ENCODE measurements at places on chromosomes 7 and 10.
A peak's percentile ranks its signal among the peaks of the same experiment; 100 is the strongest.

GRCh38 chr7:36006636-36007229, 146.3 kb upstream of the EEPD1 start:
- DNase-seq = no peak

DNA sequence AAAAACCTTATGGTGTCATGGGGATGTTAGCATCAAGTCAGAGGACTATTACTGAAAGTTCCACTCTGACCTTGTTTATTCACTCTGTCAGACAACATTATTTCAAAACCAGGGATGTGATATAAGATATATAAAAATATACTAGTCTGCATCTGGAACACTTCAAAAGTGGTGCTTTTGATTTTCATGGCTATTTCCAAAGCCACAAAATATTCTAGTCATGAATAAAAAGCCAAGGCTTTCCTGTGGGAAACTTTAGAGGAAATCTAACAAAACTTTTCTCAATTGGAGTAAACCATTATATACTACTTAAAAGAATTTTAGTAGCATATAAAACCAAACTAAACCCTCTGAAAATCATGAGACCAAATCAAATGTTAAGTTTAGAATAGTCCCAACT, 205.2 kb downstream of the TMEM26 start:
- no peak for DNase-seq

DNA sequence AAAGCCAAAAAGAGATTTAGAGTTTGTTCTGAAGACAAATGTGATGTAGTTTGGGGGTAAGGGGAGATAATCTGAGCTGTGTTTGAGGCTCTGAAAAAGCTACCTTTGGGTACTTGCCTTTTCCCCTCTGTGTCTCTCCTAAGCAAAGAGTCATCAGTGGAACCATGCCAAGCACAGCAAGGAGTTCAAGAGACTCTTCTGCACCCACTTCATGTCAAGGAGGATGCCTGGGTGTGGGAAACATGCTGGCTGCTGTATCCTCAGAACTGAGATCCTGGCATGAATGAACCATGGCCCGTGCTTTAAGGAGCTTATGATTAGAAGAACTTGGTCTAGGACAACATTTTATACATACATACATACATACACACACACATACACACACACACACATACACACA, 142.9 kb downstream of the NOC3L start:
- DNase-seq = no peak

DNA sequence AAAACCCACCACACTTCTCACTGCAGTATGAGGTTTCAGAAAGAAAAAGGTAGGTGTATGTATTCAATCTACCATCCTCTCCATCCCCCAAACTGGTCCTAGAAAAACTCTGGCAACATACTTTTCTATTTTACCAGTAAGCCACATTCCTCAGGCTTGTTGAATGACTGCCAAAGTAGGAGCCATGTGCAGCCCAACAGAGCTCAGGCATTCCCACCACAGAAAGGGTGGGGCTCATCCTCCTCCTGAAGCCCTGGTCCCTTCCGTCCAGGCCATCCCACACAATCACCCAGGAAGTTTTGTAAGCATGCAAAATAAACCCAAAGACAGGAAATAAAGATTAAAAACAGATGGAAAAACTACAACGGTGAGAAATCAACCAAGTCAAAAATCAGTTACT, 57.2 kb downstream of the MAD1L1 start:
- no peak for DNase-seq

- no peak for DNase-seq
Measured at GRCh38 chr10:62053860-62054259, 152.4 kb downstream of the ARID5B start.

DNA sequence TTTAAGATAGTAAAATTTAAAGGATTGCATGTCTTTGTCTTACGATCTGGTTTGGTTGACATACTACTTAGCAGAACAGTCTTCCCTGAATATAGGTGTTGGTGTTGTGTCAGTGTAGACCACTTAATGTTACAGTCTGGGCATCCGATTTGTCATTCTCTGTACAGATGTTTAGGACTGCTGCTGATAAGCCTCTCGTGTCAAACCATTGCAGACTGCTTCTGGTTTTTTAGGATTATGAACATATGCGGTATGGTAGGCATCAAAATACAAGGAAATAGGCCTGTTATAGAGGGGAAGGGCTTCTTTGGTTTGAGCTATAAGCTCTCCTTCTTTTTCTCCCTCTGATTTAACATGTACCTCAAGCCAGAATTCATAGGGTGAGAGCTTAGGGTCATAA, 7.4 kb downstream of the CYP3A43 start:
- no peak for DNase-seq

DNA sequence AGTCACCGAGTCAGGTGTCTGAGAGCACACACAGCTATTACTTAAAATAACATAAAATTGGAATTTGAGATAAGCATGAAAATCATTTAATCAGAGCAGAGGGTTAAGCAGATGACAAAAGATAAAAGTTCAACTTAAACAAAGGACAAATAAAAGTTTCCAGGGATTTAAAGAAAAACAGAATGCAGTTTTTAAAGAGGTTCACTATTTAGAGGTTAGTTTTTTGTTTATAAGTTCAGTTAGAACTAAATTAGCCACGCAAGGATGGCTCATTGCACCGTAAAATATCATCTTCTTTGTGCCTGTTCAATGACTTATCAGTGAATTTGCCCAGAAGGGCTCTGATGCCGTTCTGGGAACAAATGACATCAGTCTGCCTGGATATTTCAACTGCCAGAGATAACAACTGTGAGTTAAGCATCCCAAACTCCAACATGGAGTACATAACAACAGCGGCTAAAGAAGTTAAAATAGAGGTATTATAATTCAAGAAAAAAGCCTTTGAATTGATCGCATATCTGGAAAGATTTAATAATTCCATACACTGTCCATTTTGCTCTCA, 107.8 kb downstream of the ANK3 start:
- DNase-seq = no peak

DNA sequence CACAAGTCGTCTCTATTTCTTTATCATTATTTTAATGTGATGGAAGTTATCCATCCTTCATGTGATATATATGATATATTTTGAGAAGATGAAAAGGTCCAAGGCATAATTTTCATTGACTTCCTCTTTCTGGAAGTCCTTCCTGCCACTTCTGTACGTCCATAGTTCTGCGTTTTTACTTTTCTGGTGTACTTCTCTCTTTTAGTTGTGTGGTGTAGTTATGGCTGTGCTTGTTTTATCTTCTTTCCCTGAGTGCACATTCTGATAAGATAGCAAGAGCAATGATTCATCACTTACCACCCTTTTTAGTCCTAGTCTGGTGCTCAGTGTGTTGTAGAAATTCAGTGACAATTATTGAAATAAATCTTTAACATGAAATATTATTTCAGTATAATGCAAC, 231.3 kb upstream of the FERD3L start:
- DNase-seq = no peak

GRCh38 chr10:118541718-118542117, 53.7 kb downstream of the PRLHR start:
- no peak for DNase-seq

GRCh38 chr7:216360-217300, 24.3 kb downstream of the FAM20C start:
- DNase-seq = no peak

DNA sequence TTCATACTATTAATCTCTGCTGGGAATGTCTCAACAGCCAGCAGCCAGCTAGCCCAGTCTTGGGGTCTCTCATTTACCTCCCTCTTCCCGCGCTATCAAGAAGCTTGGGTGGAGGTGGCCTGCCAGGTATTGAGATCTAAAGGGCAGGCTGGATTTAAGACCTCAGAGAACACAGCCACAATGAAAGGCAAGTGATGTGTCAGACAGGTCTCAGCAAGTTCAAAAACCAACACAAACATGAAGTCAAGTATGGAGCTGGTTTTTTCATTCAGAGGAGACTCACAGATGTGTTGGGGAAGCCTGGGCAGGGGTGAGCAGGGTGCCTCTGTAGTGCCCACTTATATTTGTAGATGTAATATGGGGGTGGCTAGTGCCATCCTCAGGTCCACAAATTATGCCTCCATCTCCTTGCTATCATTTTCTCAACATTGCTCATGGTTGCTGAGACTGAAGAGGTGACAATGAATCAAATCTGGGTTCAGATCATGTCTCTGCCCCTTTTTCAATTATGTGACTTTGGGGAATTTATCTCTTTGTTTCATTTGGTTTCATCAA, 27.7 kb upstream of the CROT start:
- no peak for DNase-seq

GRCh38 chr10:79245539-79246208, 101.6 kb upstream of the PPIF start:
- DNase-seq = no peak

- no peak for DNase-seq
Measured at GRCh38 chr10:99888622-99889021, 106.2 kb downstream of the ABCC2 start.

- no peak for DNase-seq
Measured at GRCh38 chr10:110613996-110614495, 30.1 kb upstream of the RBM20 start.

DNA sequence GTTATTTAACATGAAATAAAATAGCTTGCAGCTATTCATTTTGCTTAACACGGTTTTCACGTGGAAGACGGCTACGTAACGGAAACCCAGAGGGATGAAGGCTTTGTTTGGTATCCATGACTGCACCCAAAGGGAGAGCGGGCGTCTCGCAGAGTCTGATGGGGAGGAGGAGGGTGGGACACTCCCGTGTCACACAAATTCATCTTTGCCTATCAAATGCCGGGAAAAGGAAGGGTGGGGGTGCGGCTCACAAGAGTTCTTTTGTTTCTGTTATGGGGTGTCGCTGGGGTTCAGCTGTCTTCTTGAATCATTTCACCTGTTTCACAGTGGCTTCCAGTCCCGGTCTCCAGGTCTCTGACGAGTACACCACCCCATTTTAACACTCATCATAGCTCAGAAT, 108.5 kb downstream of the ZRANB1 start:
- DNase-seq = no peak

GRCh38 chr7:108002726-108003598, at the start of gene LAMB1:
Gene LAMB1 (minus strand): TSS chr7:108003161. CDS start chr7:108002885, 276 bp downstream.
- peak; percentile 65 for DNase-seq

- DNase-seq = no peak
Measured at GRCh38 chr7:102873470-102874165, 39.2 kb upstream of the LRRC17 start.
